ENCODE measurements at places on chromosomes 4 and X.
A peak's percentile ranks its signal among the peaks of the same experiment; 100 is the strongest.

GRCh38 chr4:25106363-25107151 is 53.7 kb downstream of the SEPSECS start:
- DNase-seq = no peak

DNA sequence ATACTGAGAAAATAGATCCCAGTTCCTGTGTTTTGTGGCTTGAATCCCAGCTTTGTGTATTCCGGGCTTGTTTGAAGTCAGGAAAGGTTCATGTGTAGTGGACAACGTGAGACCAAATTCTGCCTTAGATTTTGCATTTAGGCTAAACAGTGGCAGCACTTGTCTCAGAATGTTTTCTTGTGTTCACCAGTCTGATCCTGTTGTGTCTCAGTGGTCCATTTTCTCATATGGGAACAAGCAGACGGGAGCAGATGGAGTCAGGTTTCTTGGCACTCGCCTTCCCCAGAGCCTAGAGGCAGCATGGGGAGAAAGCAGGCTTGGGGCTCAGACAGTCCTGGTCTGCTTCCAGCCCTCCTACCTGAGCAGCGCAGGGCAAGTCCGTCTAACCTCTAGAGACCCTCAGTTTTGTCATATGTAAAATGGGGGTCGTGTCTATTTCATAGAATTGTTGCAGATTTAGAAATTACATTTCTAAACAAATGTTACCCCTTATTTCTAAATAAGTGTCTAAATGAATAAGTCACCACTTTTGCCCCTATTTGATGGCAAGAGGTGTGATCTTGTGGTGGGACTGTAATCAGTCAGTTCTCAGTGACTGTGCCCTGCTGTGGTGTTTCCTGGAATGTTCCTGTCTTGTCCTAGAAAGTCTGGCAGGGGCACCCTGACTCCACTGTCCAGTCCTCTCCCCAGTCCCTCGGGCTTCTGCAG is 28.3 kb upstream of the MSANTD1 start:
- DNase-seq = no peak

DNA sequence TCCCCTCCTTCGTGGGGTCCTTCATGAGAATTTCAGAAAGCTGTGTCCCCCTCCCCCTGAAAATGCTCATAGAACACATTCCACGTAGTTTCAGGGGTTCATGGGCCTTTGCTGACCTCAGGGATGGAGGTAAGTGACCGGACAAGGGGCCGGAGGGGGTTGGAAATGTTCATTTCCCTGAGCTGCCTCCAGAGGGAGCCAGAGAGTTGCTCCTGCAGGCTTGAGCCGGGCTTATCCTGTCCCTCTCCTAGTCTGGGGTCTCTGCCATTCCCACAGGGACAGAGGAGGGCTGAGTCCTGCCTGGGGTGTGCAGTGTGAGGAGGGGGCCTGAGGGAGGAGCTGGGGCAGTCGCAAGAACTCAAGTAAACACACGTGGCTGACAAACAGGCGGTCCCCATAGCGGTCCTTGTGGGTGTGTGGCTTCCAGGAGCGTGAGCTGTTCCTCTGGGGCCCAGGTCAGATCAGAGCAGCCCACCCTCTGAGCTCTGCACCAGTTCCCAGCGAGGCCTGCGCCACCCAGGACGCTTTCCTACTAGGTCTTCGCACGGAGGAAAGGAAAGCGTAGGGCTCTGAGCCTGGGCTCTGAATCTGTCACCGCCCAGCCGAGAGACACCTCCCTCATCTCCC is 62.5 kb downstream of the WFS1 start:
- peak; percentile 68 for DNase-seq

- DNase-seq = peak; percentile 79
Measured at GRCh38 chrX:49053223-49054072, 5.4 kb upstream of the CCDC120 start.

DNA sequence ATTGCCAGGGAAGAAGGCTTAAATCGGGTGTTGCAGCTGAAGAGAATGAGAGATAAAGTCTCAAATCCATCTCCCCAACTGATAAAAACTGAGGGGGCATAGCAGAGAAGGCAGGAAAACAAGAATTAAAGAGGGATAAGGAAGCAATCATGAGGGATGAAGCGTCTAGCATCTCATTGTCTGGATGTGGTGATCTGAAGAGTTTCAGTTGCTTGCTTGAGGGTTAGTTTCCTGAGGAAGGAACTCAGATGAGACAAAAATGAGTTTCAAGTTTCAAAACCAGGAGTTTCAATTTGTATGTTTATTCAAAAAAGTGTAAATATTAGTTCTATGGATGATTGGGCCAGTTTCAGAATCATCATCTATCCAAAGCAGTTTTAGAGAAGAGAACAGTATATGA is 496.9 kb downstream of the RAB28 start:
- DNase-seq = no peak

- DNase-seq = no peak
Measured at GRCh38 chr4:87884976-87885549, 52.3 kb downstream of the MEPE start.

DNA sequence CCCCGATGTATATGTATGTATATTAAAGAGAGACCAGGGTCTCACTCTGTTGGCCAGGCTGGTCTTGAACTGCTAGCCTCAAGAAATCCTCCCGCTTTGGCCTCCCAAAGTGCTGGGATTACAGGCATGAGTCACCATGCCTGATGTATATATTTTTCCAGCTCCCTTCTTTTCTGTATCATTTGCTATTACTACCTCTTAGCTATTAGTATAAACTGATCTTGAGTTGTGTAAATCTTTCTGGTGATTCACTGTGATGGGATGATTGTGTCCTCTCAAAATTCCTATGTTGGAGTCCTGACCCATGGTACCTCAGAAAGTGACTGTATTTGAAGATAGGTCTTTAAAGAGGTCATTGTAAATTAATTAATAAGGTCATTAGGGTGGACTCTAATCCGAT is 53.1 kb downstream of the HPRT1 start:
- no peak for DNase-seq

DNA sequence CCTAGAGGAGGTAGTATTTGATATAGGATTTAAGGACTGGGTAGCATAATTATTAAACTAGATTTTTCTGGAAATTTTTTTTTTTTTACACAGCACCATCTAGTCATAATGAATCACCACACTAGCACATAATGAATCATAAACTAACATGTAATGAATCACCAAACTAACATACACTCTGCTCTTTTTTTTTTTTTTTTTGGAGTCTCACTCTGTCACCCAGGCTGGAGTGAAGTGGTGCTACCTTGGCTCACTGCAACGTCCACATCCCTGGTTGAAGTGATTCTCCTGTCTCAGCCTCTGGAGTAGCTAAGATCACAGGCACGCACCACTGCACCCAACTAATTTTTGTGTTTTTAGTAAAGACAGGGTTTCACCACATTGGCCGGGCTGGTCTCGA is 92.5 kb downstream of the FAM13A start:
- no peak for DNase-seq

DNA sequence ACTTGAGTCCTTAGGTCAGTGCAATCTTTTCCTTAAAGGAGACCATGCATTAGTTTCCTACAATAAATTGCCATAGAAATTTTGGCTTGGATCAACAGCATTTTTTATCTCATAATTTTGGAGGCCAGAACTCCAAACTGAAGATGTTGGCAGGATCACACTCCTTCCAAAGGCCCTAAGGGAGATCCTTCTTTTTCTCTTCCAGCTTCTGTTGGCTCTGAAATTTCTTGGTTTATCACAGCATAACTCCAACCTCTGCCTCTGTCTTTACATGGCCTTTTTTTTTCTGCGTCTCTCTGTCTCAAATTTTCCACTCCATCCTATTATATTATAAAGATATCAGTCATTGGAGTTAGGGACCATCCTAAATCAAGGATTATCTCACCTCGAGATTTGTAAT is 282.2 kb downstream of the STIM2 start:
- DNase-seq = no peak

- no peak for DNase-seq
Measured at GRCh38 chr4:109075621-109076020, 226.8 kb downstream of the COL25A1 start.

- no peak for DNase-seq
Measured at GRCh38 chr4:117823388-117823787, 210.9 kb upstream of the NDST3 start.

DNA sequence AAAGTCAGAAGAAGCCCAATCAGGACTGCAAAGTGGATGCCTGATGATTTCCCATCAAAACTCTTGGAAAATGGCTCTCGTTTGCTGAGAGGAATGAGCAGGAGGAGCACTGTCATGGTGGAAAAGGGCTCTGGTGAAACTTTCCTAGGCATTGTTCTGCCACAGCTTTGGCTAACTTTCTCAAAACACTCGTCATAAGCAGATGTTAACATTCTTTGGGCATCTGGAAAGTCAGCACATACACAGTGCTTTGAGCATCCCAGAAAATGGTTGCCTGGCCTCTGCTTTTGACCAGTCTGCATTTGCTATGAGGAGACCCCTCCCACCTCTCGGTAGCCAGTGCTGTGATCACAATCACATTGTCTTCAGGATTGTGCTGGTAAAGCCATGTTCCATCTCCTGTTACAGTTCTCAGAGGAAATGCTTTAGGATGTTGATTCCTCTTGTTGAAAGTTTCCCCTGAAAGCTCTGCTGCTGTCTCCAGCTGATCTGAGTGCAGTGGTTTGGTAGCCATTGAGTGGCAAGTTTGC is 25.2 kb upstream of the TBC1D14 start:
- peak; percentile 25 for DNase-seq

DNA sequence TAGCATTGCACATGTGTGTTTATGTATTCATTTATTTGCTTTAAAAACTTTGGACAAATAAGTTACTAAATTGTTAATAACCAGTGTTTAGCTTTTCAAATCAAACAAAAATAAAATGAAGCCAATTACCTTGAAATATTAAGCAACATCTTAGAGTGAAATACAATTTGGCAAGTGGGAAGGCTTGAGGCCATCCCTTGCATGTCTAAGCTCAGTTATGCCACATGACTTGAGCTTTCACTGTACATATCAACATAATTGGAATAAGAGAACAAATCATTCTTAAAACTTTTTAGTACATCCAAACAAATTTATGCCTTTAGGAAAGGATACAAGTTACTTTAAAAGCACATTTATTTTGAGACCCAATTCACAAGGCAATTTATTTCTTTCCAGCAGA is 640.6 kb downstream of the SPRY1 start:
- no peak for DNase-seq

DNA sequence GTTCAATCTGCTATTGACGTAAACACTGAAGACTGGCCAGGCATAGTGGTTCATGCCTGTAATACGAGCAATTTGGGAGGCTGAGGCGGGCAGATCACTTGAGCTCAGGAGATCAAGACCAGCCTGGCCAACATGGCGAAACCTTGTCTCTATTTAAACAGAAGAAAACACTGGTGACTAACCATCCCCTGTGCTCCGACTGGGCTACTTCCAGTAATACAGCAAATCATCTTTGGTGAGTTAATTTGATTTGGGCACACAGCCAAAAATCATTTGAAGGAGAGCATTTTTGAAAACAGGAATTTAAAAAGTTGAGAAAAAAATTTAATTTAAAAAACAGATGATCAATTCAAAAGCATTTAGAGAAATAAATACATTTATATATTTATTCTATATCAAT is 52.0 kb downstream of the SEC24D start:
- no peak for DNase-seq

GRCh38 chr4:26069218-26069617 is 155.2 kb downstream of the SMIM20 start:
- DNase-seq = no peak

GRCh38 chr4:160894809-160895208 is 1269.0 kb downstream of the FSTL5 start:
- no peak for DNase-seq

DNA sequence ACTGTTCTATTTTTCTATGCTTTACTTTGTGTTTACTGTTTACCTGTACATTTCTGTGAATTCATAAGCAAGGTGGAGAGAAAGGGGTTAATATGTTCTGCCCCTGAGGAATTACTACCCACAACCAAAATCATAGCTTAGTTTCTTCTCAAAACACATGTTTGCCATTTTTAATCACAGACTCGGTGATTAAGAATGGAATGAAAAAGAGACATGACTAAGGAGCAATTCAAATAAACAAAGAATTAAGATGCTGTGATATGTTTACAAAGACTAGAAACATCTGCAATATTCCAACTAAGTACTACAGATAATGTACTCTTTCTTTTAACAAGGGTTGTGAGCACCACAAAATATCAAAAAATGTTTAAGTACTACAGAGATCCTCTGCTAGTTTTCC is 11.7 kb upstream of the FAT4 start:
- DNase-seq = no peak

DNA sequence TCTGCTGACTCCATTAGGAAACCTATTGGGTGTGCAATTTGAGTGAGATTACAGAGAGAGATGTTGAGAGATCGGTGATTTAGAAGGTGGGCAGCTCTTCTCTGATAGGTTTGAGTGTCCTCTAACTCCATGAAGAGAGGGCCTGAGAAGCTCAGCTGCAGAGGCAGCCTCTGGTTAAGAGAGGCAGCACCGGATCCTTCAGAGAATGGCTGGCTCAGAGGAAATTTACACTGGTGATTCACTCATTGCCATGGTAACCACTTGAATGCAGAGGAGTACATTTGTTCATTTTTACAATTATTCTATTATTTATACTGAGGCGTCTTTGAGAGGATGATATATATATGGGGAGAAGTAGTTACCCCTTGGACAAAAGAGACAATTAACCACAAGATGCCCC is 171.7 kb downstream of the PDGFRA start:
- no peak for DNase-seq

DNA sequence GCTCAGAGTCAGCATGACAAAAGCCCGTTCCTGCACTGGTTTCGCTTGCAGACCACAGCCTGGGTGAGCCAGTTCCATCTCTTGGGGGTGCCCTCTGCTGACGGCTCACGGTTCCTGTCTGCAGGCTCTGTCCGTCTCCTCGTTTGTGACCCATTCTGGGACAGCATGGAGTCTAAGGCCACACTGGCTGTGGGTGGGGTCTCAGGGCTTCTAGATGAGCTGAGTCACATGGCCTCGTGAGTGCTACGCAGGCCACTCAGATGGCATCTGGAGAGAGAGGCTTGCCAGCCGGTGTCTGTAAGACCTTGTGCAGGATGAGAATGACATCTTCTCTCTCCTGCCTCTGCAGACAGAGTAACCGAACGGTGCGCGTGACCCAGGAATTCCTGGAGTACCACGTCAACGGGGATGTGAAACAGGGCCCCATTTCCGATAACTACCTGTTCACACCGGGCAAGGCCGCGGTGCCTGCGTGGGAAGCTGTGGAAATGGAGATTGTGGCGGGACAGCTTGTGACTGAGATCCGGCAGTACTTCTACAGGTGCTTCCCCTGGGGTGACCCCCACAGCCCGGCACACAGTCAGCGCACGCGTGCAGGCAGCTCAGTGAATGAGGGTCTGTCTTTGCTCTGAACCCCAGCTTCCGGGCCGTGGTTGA is 31.6 kb upstream of the MRFAP1 start:
- DNase-seq = no peak

- no peak for DNase-seq
Measured at GRCh38 chr4:155403886-155404285, 27.1 kb upstream of the MAP9 start.

GRCh38 chr4:78061939-78062570 is 4.9 kb downstream of the FRAS1 start:
- DNase-seq = no peak

DNA sequence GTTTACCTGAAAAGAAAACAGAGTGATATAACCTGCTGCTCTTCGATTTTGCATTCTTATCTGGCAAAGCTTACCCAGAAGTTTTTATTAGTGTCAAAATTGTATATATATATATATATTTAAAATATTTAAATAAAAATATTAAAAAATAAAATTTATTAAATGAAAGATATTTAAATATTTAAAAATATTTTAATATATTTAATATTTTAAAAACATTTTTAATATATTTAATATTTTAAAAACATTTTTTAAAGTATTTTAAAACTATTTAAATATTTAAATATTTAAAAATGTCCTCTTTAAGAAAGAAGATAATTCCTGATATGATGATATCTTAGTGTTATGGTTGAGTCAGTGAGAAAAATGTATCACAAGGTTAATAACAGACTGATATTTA is 317.2 kb downstream of the EPHA5 start:
- DNase-seq = no peak

- DNase-seq = no peak
Measured at GRCh38 chr4:145871209-145871608, 67.4 kb downstream of the ZNF827 start.
